ENCODE measurements at places on chromosomes 16 and 17.
A peak's percentile ranks its signal among the peaks of the same experiment; 100 is the strongest.

DNA sequence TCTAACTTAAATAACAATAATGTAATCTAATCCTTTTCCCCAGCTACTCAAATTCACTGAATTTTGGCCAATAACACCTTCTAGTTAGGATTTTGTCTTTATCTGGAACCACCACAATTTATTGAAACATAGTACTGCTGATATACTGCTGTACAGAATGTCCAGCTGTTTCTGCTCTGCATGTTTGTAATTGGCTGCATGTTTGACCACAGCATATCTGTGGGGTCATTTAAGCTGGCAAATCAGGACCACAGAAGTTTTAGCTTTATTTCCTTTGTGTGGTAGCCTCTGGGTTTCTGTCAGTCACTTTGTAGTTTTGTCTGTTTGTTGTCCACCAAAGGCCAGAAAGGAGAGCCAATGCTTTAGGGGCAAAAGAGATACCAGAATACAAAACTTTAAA is 22.2 kb upstream of the RAB11FIP4 start:
- no peak for DNase-seq

DNA sequence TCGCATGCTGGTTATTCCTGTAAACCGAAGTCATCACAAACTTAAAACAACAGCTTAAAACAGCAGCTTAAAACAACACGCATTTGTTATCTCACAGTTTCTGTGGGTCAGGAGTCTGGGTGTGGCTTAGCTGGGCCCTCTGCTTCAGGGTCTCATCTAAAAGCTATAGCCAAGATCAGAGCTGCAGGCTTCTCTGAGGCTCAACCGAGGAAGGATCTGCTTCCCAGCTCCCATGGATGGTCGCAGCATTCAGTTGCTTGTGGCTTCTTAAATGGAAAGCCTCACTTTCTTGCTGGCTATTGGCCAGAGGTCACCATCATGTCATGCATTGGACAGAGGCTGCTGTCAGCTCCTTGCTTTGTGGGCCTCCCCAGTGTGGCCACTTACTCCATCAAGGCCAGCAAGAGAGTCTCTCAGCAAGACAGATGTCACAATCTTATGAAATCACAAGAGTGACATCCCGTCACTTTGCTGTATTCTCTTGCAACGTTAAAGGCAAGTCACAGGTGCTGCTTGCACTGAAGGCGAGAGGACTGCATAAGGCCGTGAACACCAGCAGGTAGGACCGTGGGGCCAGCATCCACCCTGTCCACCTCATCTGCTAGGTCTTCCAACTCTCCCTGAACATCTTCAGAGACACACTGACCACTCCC is 117.9 kb upstream of the TNRC6C start:
- DNase-seq, result no peak

- no peak for DNase-seq
Observed at GRCh38 chr16:57115514-57116182, 23.3 kb downstream of the CPNE2 start.

- no peak for DNase-seq
Observed at GRCh38 chr17:5330981-5331380, 48.9 kb downstream of the RABEP1 start.

DNA sequence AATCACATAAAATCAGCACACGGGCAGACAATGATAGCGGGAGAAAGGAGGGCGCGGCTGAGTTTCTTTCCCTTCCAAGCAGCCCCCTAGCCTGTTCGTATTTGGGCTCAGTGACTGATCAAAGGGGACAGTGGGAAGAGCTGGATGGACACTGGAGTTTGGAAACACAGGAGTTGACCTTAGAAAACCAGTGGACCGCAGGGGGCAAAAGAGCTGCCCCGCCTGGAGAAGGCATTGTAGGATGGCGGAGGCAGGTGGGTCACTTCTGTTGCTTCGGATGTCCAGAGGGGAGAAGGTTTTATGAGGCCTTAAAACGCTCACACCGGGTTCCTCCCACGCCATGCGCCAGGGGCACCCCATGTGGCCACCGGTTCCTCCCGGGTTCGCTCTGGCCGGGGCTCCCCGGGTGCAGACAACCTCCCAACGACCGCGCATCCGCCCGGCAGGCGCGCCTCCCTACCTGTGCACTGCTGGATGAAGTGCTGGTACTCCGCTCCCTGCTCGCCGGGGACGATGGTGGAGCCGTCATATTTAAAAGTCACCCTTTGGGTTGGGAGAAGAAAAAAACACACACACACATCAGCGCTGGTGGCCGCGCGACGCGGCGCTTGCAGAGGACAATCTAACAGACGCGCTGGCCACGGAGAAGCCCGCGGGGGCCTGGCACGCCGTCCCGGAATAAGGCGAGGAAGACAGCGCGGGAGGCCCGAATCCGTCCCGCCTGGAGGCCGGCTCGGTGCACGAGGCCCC is 662 bp downstream of the COTL1 start:
- no peak for DNase-seq

DNA sequence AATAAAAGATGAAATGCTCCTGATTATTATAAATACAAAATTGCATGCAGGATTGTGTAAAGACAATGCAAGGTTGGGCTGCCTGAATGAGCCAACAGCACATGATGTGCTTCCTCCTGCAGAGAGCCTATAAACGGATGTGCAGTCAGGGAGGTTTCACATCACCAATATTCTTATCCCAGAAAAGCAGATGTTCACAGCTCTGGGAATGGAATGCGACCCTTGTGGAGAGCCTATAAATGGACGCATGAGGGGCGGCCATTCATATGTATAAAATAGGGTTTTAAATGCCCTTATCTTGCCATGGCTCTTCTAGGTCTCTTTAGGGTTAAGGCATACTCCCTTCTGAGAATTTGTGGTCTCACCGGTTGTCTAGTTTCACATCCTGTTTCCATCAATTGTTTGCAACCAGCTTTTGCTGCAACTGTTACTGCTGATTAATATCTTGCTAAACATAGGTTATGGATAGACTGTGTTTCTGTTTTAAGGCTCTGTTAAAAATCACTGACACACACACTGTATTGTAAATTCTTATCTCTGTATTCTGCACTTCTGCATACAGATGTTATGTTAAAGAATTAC is 31.9 kb downstream of the SLFN11 start:
- DNase-seq, result no peak

DNA sequence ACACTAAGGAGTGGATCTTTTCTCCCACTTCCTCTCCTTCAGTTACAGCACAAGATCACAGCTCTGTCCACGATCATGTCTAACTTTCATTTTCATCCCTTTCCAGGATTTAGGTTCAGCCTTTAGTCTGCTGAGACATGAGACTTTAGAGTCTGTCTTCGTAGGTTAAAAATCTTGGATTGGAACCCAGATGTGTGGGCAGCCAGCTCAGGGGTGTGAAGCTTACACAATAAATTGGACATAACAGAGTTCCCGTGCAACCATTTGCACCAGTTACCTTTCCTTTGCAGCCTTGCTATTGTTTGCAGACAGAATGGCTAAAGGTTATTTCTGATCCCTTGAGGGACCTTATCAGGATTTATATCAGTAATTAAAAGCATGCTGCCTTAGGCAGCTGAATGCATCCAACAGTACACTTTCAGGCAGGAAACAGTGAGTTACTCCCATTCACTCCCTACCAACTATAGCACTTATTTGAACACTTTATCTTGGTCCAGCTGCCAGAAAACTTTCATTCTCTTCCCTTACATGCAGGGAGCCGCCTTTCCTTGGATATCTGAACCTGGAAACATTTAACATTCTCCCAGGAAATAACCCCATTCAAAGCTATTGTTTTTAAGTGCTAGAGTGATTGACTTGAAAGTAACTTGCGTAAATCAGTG is 87.3 kb downstream of the TMEM100 start:
- no peak for DNase-seq

DNA sequence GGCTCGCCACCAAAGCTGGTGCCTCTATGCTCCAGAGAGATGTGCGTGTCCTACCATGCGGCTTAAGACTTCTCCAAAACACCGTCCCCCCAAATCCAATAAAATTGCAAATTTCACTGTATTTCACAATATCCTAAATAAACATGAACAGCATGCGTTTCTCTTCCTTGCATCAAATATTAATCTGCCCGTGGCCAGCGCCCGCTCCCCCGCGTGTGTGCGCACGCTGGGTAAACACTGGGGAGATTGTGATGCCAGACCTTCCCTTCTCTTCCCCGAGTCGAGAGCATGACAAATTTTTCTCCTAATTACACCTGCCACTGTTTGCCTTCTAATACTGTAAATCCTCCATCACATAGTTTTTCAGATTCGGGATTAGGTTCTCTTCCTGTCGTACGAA is 148.1 kb downstream of the MRM1 start:
- no peak for DNase-seq

GRCh38 chr17:75146592-75146991 is 7.7 kb downstream of the JPT1 start:
- no peak for DNase-seq

- no peak for DNase-seq
Observed at GRCh38 chr16:48619547-48619946, 9.6 kb upstream of the N4BP1 start.

- DNase-seq, result peak; percentile 68
Observed at GRCh38 chr16:28990375-28991040, 5.7 kb downstream of the LAT start.

DNA sequence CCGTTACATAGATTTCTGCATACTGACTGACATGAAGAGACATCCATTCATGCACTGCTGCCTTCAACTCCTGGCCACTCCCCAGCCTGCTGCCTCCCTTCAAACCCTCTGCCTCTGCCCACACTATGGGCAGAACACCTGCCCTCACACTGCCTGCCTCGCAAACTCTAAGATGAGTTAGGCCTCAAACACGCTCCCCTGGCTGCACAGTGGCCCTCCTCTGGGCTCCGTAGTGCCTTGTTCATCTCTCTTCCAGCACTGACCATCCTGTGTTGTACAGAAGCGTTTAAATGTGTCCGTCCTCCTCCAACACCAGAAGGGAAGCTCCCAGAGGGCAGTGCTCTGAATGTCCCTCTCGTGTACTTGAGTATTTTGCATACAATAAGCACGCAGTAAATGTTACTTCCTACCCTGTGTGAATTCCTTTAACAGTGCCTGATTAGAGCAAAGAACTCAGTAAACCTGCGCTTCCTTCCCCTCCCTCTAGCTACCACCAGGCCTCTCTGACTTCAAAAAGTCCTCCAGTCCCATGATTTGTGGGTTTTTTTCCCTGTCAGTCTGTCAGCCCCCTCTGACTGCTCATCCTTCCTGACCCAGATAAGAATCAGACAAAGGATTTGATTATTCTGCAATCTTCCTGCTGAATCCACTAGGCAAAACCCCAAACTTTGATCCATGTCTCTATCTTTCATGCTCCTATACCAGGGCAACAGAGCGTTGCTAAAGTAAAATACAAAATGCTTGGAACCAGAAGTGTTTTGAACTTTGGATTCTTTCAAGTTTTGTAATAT is 3.9 kb downstream of the DHX33 start:
- DNase-seq, result no peak

DNA sequence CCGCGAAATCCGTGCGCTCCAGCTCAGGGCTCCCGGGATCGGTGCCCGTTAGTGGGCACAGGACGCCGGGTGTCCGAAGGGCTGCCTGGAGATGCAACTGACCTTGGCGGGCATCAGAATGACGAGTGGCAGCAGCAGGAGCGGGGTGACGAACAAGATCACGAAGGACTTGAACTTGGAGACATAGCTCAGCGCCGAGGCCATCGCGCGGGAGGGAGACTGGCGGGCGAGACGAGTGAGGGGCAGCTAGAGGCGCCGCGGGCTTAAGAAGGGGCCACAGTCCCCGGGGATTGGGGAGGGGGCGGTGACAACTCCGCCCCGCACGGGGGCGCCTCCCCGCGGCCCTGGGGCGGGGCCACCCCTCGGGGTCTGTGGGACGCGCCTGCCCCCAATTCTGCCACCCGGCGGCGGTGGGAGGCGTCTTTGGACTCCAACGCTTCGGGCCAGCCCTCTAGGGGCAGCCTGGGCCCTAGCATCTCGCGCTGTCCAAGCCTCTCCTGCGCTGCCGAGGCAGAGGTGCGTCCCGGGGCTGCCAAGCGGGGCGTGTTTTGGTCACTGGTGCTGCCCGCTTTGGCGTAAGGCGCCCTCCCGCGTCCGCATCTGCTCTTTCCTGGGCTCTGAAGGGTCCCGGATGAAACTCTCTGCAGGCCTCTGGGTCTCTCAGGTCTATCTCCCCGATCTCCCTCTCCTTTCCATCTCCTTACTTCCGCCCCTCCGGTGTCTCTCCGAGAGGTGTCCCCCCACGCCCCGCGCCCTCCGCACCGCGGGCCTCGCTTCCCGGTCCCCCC is at the start of gene SLC13A5:
SLC13A5 (minus strand) TSS at position 240 of the 788 bp plus-strand sequence; CDS start at position 204, 36 bp downstream.
- DNase-seq, result no peak

DNA sequence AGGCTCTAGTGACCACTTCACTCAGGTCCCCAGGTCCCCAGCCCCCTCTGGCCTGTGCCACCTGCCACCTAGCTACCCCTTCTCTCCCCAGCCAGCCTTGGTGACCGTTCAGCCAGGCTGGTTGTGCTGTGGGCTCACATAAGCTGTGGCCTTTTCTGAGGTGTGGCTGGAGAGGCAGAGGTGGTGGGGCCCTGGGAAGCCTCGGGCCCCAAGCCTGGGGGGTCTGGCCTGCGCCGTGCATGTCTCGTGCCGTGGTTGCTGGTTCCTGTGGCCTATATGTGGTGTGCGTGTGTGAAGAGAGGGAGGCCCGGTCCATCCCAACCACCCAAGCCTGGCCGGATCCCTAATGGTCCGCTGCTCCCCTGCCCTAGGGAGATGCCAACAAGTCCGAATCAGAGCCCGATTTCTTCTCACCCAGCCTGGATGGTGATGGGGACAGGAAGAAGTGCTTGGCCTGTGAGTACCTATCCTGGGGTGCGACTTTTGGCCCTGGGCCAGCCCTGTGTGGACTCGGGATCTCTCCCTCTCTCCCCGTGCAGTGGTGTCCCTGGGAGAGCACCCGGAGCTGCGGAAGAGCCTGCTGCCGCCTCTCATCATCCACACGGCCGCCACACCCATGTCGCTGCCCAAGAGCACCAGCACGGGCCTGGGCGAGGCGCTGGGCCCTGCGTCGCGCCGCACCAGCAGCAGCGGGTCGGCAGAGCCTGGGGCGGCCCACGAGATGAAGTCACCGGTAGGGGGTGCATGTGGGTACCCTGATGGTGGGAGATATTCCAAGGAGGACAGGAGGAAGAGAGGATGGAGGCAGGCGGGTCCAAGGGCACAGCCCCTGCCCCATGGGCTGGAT is 35.9 kb downstream of the CACNA1G start:
- no peak for DNase-seq

DNA sequence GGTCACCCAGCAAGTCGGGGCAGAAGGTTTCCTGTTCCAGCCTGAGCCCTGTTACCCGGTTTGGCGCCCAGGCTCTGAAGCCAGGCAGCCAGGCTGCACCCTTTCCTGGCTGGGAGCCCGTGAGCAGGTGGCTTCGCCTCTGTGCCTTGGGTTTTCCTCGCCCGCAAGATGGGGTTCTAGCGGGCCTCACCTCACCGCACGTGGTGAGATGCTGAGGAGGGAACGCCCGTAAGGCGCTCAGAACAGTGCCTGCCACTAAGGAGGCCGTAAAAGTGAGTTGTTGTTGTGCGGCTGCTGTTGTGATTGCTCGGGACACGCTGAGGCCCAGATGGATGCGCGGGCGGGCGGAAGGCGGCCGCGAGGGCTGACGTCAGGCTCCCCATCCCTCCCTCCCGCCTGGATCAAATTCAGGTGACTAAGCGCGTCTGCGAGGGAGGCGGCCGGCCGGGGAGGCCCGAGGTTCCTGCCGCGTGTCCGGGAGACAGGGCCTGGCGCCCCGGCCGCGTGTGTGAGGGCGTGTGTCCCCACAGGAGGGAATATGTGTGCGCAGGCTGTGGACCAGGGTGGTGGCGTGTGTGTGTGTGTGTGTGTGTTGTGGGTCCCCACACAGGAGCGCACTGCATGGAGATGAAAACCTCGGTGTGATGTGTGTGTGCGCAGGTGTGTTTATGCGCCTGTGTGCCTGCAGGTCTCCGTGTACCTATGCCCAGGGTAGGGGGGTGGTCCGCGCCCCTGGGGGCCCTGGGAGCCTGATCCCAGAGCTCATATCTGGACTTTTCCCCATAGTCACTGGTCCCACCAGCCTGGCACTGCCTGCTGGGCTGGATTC is 4.3 kb downstream of the CAMKK1 start:
- no peak for DNase-seq

- no peak for DNase-seq
Observed at GRCh38 chr17:38671939-38672720, 2.6 kb downstream of the EPOP start.

Measured in activated CD4-positive, alpha-beta T cell treated with anti-CD3 and anti-CD28 coated beads, Interleukin-2, amount 50 U/mL, for 4 hours (primary cell).